ENCODE measurements at places on chromosomes 6 and 20.

DNA sequence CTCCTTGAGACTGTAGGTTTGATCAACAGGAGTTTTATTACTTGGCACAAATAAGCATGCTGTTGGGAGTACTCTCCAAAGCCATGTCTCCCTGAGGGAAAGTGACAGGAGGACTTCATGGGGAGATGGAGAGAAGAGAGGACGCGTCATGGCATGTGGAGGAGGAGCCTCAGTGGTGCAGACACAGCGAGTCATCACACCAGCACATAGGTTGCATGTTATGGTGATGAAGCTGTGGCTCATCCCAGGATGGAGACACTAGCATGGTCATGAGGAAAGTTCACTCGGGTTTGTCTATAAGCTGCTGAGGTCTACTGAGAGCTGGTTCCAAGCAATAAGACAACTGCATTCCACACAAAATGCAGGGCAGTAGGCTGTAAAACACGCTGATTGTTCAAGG is 13.2 kb upstream of the SSTR4 start:
- DNase-seq, result no peak

- no peak for DNase-seq
These were observed 28.2 kb downstream of the ESF1 start for GRCh38 chr20:13756551-13756950.

DNA sequence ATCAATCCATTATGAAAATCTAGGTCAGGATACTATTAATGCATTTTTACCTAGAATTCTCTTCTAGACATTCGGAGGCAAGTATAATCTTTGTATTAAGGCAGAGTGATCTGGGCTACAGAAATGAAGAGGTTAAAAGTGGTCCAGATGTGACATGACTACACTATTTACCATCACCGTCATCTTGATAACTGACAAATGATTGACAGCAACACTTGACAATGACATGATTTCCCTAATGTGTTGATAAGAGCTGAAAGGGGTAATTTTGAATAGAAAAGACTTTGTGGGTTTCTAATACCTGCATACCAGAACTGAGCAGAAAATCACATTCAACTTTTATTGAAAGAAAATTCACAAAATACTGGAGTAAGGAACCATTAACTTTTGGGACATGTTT is 718.9 kb upstream of the MAP3K7 start:
- no peak for DNase-seq

DNA sequence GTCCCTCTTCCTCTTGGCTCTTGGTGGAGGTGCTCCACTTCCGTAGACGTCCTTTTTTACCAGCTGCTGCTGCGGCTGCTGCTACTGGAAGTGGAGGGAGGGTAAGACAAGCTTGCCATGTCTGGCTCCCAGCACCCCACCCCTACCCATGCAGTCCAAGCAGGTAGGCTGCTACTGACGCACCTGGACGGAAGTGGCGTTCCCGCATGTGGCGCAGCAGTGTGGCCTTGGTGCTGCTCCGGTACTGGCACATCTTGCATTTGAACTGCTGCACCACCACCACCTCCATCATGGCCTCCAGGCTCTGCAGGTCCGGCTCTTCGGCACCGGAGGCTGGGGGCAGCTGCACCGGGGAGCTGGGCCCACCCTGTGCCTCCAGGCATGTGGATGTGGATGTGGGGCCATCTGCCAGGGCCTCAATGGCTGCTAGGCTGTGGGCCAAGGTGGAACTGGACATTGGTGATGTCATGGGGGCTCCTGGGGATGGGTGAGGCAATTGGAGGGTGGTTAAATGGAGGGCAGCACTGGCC is 4.4 kb downstream of the ZNF335 start:
- DNase-seq, result no peak

DNA sequence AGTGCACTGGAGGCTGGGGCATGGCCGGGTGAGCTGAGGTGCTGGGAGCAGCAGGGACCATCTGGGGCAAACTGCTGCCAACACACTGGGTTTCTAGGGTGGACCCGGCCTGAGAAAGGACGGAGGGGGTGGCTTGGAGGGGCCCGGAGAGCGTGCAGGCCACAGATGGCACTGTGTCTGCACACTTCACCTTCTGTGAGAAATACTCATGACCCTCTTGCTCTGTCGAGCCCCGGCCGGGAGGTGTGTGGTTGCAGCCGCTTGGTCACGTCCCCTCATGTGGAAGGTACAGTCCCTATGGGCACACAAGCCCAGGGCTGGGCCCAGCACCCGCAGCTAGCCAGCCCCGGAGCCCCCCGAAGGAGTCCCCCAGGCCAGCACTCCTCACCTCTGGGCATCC is 59.7 kb downstream of the RBM38 start:
- DNase-seq, result no peak

GRCh38 chr20:62618611-62619529 is 23.4 kb upstream of the SLCO4A1 start:
- no peak for DNase-seq

GRCh38 chr6:148118244-148118643 is 224.4 kb upstream of the SASH1 start:
- DNase-seq, result no peak

Measured in cardiac muscle cell (in vitro differentiated cells and primary cell).